Activated naive CD4-positive, alpha-beta T cell (primary cell): ENCODE measurements at places on chromosomes 5 and 9.

- no peak for DNase-seq
Observed at GRCh38 chr5:131607903-131608540, 27.0 kb downstream of the RAPGEF6 start.

- DNase-seq, result no peak
Observed at GRCh38 chr9:20463823-20464222, 158.5 kb downstream of the MLLT3 start.

DNA sequence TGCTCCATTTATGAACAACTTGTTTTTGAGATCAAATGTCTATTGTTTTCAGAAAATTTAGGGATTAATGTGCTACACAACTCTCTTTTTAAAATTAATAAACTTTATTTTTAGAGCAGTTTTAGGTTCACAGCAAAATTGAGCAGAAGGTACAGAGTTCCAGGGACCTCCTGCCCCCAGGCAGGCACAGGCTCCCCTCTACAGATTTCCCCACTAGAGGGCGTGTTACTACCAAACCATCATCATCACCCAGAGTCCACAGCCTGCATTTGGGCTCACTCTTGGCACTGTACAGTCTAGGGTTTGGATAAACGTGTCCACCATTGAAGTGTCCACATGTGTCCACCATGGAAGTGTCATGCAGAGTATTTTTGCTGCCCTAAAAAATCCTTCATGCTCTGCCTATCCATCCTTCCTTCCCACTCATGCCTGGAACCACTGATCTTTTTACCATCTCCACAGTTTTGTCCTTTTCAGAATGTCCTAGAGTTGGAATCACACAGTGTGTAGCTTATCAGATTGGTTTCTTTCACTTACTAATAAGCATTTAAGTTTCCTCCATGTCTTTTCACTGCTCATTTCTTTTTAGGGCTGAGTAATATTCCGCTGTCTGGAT, 61.7 kb downstream of the MRPL36 start:
- peak; percentile 3 for DNase-seq

DNA sequence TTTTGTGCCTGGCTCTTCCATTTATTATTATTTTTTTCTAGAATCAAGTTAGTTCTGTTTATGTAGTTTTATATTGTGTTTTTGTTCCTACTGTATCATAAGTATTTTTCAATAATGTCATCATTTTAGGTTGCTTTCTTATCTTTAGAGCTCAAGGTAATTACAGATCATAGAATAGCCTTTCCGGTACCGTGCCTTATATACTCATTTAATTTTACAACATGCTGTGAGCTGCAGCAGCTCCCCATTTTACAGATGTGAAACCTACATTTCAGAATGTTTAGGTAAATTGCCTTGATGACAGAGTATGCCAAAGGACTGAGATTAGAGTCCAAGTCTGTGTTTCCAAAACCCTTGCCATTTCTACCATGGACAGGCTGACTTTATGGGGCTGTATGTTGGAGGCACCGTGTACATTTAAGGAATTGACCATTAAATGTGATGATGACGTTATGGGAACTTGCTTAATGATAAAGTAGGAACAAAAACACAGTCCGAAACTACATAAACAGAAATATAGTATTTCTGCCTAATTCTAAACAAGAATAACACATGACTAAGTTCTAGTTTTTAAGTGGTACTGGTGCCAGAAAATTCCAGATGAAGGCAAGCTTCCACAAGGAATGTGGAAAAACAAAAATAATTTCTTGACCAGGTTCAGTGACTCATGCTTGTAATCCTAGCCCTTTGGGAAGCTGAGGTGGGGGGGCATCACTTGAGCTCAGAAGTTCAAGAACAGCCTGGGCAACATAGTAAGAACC, 97.7 kb downstream of the IQGAP2 start:
- DNase-seq, result no peak

- DNase-seq, result no peak
Observed at GRCh38 chr9:97851446-97851883, 1.6 kb upstream of the FOXE1 start.

- DNase-seq, result no peak
Observed at GRCh38 chr5:158642879-158643278, 456.8 kb downstream of the EBF1 start.

DNA sequence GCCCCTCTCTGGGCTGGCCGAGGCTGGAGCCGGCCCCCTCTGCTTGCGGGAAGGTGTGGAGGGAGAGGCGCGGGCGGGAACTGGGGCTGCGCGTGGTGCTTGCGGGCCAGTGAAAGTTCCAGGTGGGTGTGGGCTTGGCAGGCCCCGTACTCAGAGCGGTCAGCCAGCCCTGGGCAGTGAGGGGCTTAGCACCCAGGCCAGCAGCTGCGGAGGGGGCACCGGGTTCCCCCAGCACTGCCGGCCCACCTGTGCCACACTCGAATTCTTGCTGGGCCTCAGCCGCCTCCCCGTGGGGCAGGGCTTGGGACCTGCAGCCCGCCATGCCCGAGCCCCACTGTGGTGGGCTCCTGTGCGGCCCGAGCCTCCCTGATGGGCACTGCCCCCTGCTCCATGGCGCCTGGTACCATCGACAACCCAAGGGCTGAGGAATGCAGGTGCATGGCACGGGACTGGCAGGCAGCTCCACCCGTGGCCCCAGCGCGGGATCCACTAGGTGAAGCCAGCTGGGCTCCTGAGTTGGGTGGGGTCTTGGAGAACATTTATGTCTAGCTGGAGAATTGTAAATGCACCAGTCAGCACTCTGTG, 27.9 kb upstream of the CLINT1 start:
- DNase-seq, result no peak

DNA sequence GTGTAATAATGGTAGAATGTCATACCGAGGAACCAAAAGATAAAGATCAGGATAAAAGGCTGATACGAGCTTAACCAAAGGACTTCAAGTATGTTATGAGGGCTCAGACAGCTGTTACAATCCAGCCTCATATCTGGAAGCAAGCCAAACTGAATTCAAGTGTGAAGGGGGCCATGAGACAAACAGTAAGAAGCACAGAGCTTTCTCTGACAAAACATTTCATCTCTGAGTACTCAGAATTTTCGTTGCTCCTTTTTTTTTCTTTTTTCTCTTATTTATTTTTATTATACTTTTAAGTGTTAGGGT, 52.9 kb upstream of the CD180 start:
- DNase-seq, result no peak

- DNase-seq, result no peak
Observed at GRCh38 chr9:130101915-130102314, 48.2 kb downstream of the GPR107 start.

GRCh38 chr5:19175776-19176570, 812.0 kb downstream of the CDH18 start:
- no peak for DNase-seq

DNA sequence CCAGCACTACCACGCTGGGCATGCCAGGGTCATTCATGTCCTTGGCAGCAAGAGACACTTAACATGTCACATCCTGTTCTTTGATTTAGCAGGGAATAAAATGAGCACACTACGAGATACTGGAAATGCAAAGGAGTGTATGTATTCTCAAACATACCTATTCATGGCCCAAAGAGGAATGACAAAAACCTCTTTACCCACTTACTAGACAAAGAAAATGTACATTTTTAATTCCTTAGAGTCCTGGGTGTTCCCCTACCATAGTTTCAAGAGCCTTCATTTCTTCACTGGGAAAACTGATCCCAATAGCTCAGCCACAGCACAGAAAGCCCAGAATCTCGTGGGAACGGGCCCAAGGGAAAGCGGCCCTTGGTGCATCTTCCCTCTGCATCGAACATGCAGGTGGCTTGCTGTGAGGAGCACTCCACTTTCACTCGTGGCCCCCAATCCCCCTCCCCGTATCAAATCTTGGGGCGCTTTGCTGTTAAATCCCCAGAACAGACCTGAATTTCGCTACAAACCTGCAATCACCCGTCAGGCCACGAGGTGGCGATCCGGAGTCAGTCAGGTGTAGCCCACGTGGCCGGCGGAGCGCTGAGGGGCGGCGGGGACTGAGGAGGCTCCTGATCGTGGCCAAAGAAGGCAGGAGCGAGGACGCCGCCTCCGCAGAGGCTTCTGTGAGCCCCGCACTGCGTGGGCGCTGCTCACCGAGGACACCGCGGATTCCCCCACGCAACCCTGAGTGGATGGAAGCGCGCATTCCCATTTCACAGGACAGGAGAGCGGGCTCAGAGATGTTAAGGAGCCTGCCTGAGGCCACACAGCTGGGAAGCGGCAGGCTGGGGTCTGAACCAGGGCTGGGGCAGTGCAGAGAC, 91.4 kb downstream of the LMX1B start:
- DNase-seq, result peak; percentile 83

GRCh38 chr9:37309136-37309535, 113.4 kb upstream of the GRHPR start:
- no peak for DNase-seq

DNA sequence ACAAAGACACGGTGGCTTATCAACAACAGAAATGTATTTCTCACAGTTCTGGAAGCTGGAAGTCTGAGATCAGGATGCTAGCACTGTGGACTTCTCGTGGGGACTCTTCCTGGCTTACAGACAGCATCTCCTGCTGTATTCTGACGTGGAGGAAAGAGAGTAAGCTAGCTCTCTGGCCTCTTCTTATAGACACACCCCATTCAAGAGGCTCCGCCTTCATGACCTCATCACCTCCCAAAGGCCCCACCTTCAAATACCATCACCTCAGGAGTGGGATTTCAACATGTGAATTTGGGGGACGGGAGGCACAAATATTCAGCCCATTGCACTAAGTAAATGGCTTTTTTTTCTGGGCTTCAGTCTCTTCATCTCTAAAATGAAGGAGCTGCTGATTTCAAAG, 27.6 kb downstream of the KCNMB1 start:
- no peak for DNase-seq

DNA sequence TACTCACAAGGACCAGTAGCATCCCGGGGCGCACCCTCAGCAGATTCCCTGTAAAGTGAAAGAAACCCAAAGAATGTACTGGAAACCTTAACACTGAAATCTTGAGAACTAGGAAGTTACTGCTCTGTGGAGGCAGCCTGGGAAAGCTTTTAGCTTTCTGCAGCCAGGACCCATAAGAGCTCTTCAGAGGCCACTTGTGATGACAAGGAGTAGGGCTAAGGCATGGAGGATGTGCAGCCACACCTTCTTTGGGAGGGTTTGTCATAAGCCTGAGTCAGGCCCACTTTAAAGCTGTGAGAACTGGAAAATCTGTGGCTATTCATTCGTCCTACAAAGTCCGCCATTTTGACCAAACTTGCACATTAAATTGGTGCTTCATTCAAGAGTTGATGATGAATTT, 291.1 kb upstream of the TLE4 start:
- no peak for DNase-seq
